ENCODE measurements at places on chromosomes 4 and X.

DNA sequence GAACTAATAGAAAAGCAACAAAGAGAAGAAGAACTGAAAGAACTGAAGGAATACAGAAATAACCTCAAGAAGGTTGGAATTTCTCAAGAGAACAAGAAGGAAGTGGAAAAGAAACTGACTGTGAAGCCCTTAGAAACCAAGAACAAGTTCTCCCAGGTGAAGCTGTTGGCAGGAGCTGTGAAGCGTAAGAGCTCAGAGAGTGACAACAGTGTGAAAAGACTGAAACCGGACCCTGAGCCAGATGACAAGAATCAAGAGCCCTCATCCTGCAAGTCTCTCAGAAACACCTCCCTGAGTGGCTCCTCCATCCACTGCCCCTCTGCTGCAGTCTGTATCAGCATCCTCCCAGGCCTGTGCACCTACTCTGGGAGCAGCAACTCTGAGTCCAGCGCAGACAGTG lies 8.4 kb upstream of the FHDC1 start:
- DNase-seq = no peak

DNA sequence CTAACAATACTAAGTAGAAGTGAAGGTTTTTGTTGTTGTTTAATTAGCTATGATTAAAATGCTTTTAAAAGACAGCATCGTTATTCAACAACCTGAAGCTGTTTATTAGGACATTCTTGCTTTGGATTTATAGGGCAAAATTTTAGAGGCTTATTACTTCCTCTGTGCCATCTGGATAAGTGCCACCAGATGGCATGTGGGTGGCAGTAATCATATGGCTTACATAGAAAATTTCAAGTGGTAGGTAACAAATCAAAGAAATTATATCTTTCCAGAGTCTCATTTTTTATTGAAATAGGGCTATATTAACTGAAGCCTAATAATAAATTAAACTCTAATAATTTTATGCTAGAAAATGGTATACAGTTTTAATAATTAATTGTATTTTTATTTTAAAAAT lies 83.3 kb upstream of the HTR2C start:
- no peak for DNase-seq

GRCh38 chr4:12071316-12071715 lies 642.6 kb upstream of the HS3ST1 start:
- no peak for DNase-seq

- no peak for DNase-seq
These were observed 247.5 kb downstream of the PDGFC start for GRCh38 chr4:156723951-156724668.

- DNase-seq = no peak
These were observed 929 bp downstream of the ZBTB33 start for GRCh38 chrX:120251471-120252011.

DNA sequence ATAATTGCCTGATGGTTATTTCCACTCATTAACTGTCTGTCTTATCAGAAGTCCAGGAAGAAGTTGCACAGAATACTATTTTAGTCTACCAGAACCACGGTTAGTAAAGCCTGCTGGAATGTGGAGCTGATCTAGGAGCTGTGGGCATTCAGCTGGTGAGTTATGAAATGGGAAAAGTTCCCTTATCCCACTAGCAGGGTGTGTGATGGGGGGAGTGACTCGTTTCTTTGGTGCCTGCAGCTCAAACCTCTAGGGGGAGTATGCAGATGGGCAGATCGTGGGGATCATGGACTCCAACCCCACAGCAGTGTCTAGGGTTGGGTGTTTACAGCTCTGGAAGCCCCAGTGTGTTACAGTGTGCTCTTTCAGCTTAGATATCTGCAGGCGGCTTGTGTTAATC lies 305.7 kb upstream of the BOD1L1 start:
- DNase-seq = no peak

DNA sequence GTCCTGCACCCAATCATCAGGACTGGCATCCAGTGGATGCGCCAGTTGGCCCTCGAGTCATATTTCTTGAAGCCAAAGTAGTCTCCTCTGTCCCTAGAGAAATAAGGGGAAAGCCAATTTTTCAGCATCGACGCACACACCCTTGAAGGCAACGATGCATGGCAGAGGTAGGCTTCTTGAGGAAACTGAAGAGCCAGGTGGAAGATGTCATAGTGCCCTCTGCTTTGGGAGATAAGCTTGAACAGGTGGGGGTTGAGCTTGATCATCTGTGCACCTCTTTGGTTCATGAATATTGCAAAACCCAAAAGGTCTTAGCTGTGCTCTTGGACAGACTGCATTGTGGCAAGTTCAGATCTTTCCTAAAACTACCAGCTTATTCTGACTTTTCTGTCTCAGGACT lies 34.6 kb upstream of the WDR1 start:
- no peak for DNase-seq

- no peak for DNase-seq
These were observed 351.8 kb upstream of the FGF13 start for GRCh38 chrX:139063364-139063763.
